ENCODE measurements at places on chromosomes 6 and 20.
A peak's percentile ranks its signal among the peaks of the same experiment; 100 is the strongest.

GRCh38 chr6:149988550-149989346 lies 25.0 kb downstream of the ULBP1 start:
- no peak for DNase-seq

GRCh38 chr6:162728197-162728596 lies 423 bp downstream of the PACRG start:
- no peak for DNase-seq

GRCh38 chr6:20686142-20686541 lies 151.9 kb downstream of the CDKAL1 start:
- DNase-seq: no peak

DNA sequence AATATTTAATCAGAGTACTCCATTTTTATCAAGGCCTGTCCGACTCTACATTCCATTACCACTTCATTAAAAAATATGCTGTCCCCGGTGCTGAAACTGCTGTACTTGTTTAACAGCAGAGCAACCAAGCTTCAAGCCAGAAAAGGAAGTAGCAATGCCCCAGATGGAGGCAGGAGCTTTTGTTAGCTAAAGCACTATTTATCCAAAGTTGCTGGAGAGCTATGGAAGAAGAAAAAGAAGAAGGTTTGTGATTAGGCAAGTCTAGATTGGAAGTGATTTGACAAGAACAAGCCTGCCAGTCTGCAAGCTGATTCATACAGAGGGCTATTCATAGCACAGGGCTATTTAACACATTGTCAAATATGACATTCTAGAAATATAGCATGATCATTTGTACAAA lies 160.9 kb upstream of the SPTLC3 start:
- DNase-seq: no peak

DNA sequence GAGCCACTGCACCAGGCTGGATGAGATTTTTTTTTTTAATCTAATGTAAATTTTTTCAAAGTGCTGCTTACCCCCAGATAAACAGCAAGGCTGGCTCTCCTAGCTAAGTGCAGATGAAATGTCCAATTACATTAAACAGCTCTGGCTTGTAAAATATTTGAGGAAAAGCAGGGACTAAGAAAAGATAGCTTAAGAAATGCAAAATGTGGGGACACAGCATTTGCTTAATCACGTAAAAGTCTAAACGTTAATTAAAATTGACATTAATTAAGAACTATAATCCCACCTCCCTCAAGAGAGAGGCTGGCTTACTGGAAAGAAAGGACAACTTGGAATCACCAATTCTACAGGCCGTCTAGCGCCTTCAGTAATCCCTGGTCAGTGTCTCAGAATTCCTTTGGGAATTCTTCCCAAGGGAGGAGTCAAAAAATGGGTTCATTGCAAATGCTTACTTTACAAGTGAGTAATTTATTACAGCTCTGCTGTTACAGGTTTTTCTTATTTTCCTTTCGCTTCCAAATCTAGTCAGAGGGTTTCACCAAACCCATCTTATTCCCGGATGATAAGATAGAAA lies 13.6 kb upstream of the MARCKS start:
- DNase-seq: no peak

- no peak for DNase-seq
These were observed 1.0 kb upstream of the HFE start for GRCh38 chr6:26086211-26086610.

DNA sequence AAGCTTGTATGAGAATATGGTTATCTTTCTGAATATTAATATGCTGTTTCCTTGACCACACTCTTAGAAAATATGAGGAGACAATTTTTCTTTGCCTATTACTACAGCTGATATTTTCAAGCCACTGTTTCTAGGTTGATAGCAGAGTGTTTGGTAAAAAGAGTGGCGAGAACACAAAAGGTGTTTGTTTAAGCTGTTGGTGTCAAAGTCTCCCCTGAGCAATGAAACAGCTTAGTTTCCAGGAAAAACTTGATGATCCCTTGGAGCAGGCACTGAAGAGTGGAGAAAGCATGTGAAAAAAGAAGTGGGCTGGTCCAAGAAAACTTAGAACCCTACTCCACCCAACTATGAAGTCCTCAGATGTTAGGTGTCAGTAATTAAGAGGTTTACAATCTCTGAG lies 182.7 kb downstream of the TFAP2B start:
- no peak for DNase-seq

GRCh38 chr6:161029195-161029809 lies 37.7 kb downstream of the MAP3K4 start:
- no peak for DNase-seq

DNA sequence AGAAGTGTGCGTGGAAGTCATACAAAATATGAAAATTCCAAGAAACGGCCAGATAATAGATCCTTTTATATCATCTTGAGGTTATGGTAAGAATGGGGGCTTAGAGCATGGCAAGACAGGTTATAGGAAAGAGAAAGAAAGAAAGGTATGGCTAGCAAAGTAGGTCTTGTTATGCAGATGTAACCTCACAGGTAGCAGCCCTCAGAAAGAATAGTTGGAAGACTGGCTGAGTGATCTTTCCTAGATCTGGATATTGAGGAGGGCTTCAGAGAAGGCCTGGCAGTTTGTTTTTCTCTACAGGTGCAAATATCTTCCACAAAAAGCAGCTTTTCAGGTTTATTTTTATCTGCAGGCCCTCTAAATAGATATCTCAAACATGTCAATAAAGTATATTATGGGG lies 679.5 kb downstream of the KHDRBS2 start:
- DNase-seq: no peak

DNA sequence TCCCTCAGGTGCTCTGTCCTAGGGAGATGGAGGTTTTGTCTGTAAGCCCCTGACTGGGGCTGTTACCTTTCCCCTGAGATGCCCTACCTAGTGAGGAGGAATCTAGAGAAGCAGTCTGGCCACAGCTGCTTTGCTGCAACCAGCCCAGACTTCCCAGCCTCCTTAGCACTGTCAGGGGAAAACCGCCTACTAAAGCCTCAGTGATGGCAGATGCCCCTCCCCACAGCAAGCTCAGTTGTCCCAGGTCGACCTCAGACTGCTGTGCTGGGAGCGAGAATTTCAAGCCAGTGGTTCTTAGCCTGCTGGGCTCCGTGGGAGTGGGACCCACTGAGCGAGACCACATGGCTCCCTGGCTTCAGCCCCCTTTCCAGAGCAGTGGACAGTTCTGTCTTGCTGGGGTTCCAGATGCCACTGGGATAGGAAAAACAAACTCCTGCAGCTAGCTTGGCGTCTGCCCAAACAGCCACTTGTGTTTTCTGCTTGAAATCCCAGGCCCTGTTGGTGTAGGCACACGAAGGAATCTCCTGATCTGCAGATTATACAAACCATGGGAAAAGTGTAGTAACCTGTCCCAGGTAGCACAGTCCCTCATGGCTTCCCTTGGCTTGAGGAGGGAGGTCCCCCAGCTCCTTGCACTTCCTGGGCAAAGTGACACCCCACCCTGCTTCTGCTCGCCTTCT lies 146.4 kb upstream of the PROKR2 start:
- DNase-seq: no peak

GRCh38 chr6:125899726-125900182 lies 56.8 kb upstream of the HINT3 start:
- DNase-seq: peak; percentile 17
